SIG-M5 (cell line): ENCODE measurements at places on chromosomes 4 and X.

DNA sequence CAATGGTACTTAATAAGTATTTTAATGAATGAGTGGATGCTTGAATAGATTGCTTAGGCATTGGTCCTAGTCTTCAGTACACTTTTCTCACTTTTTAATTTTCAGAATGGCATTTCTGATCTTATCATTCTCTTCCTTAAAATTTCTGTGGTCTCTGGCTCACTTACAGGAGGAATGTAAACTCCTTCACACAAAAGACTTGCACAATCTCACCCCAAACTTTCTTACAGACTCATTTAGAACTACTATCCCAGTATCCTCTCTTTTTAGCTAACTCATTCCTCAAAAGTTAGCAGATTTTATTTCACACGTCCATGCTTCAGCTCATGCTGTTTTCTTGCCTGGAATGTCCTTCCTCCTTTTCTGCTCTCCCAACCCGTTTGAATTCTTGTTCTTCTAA, 350.1 kb downstream of the GRXCR1 start:
- DNase-seq: no peak

- no peak for DNase-seq
These were observed 2.8 kb downstream of the TMPRSS11D start for GRCh38 chr4:67880866-67881610.

- no peak for DNase-seq
These were observed 764 bp downstream of the PDGFRA start for GRCh38 chr4:54229631-54230483.

DNA sequence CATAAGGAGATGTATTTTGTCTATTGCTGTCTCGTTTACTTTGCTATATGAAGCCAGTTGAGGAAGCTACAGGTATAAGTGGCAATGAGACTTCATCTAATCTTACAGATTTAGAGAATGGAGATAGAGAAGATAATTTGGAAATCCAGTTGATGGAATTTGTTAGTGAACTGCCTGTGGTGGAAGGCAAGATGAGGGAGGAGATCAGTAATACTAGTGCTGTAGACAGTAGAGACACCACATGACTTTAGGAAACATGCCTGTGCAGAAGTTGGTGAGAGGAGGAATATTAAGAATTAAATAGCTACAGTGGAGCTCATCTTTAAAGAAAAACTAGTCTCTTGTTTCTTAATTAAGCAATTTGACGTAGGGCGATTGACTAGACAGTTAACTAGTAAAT, 51.3 kb downstream of the RBPJ start:
- DNase-seq: no peak

- DNase-seq: no peak
These were observed 2.4 kb downstream of the ANKRD50 start for GRCh38 chr4:124710015-124710741.

GRCh38 chr4:152972821-152973628, 36.9 kb downstream of the FHDC1 start:
- no peak for DNase-seq

- DNase-seq: no peak
These were observed 71.0 kb upstream of the AFAP1 start for GRCh38 chr4:8010618-8011017.

DNA sequence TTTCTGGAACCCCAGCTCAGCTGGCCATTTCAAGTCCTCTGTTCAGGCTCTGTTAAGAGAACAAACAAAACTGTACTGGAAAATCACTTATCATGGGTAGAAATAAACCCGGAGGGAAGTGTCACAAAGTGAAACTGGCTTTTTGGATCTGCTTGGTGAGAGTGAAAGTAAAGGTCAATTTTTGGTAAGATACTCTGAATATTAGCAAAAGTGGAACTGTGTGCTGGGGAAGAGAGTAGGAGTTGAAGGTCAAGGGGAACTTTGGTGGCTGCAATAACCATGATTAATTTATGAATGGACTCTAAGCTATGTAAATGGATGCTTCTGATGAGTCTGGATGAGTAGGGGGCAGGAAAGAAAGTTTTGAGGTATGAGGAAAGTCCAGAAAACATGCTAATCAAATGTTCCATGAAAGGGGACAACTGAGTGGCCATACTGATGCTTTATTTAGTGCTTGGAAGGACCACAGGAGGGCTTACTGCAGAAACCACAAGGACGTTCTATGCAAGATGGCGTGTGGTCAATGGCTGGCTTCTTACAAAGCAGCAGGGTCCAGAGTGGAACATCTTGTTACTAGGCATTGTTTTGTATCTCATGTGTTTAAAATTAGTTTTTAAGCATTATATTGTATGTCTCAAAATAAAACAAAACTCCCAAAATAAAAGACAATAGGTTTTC, 36.8 kb upstream of the TNIP3 start:
- DNase-seq: no peak

DNA sequence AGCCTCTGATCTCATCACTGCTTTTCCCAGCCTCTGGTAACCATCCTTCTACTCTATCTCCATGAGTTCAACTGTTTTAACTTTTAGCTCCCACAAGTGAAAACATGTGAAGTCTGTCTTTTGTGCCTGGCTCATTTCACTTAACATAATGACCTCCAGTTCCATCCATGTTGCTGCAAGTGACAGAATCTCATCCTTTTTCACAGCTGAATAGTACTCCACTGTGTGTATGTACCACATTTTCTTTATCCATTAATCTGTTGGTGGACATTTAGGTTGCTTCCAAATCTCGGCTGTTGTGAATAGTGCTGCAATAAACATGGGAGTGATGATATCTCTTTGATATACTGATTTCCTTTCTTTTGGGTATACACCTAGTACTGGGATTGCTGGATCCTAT, 109.5 kb downstream of the FRYL start:
- DNase-seq: no peak

DNA sequence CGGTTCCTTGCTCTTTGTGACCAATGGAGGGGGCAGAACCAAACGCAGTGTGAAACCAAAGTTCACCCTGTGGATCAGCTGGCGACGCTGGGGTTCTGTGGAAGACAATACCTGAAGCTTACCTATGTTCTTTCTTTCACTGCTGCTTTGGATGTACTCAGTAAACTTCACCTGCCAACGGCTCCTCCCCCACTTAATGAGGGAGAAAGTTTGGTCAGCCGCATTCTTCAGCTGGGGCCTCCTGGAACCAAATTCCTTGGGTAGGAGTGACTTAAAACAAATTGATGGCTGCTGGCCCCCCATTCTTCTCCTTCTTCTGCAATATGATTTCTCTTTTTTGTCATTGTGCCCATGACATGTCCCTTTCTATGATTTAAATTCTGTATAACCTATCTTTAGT, 282.4 kb downstream of the ANK2 start:
- DNase-seq: no peak

GRCh38 chrX:47807548-47807947, 29.2 kb upstream of the ZNF81 start:
- DNase-seq: no peak

GRCh38 chrX:10534611-10535010, 85.8 kb downstream of the MID1 start:
- DNase-seq: no peak

DNA sequence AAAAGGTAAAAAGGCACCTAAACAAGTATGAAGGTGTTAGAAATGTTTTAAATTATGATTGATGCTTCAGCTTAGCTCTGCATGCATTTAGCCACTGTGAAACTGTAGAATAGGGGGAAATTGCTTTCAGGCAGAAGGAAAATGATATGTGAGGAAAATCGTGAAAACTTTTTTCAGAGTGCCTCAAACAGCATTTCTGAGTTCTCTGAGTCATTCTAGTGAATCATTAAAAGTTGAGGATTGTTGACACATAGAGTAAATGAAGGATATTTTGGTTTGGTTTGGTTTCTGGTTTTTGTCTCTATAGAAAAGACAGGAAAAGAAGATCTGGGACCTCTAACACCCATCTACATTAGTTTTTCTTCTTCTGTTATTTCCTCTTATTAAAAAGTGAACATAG, 332.5 kb upstream of the TRAM1L1 start:
- DNase-seq: no peak

- no peak for DNase-seq
These were observed 1577.0 kb upstream of the TENM3 start for GRCh38 chr4:180665994-180666824.

GRCh38 chr4:6938237-6938636, 28.6 kb downstream of the TBC1D14 start:
- no peak for DNase-seq

DNA sequence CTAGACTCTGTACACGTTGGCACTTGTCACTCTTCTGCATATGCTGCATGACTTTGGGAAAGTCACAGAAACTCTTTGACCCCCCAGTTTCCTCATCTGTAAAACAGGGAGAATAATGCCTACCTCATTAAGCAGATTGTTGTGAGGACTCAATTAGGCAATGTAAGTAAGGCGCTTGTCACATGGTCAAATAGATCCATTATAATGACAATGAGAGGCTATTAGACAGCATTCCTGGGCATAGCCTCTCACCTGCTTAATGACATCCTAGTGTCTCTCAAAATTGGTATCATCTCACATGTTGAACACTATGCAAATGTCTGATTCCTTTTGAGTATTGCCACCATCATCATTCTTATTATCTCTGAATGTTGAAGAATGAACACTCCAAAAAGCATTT, 172.6 kb upstream of the JADE1 start:
- no peak for DNase-seq

DNA sequence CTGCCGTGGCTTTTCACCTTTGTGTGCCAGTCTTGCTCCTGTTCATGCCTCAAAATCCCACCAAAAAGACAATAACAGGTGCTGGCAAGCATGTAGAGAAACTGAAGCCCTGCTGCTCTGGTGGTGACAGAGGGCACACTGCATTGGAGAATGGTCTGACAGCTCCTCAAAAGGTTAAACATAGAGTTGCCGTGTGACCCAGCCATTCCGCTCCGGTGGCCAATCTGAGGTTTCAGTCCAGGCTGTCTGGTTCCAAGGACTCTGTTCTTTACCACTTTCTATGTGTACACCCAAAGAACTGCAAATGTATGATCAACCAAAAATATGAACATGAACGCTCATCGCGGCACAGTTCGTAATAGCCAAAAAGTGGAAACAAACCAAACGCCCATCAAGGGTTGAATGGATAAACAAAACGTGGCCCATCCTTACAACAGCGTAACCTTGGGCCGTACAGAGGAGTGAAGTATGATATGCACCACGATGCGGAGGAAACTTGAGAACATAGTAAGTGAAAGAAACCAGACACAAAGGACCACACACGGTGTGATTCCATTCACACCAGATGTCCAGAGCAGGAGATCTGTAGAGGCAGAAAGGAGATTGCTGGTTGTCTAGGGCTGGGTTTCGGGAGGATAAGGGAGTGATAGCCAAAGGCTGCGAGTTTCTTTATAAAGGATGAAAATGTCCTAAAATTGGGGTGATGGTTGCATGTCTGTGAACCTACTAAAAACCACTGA, 33.6 kb upstream of the WFS1 start:
- DNase-seq: no peak

- no peak for DNase-seq
These were observed 278.6 kb upstream of the DIPK2B start for GRCh38 chrX:45479196-45479834.

- DNase-seq: no peak
These were observed 3.4 kb downstream of the PF4V1 start for GRCh38 chr4:73856518-73856917.

DNA sequence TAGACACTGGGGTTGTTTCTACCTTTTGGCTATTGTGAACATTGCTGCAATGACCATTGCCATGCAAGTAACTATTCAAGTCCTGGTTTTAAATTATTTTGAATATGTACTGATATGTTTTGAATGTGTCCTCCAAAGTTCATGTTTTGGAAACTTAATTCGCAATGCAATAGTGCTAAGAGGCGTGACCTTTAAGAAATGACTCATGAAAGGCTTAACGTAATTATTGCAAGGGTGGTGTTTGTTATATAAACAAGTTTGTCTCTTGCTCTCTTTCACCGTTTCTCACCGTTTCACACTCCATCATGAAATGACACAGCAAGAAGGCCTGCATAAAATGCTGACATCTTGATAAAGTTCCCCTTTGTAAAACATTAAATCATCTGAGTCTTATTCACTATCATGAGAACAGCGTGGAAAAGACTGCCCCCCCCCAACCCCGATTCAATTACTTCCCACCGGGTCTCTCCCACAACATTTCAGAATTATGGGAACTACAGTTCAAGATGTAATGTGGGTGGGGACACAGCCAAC, 506.9 kb upstream of the FAM47C start:
- no peak for DNase-seq

- DNase-seq: no peak
These were observed 85.7 kb downstream of the TET2 start for GRCh38 chr4:105232374-105232773.
